ENCODE measurements at places on chromosomes 5 and 9. TPM values are rescaled to one million over a fixed set of nuclear protein-coding genes. Genes with fewer than 3 reads are reported as not detected.

GRCh38 chr5:172593721-172594235, 47.3 kb upstream of the NEURL1B start:
- no peaks in the 10 kb centered on the region for H3K36me3 ChIP-seq
- no peaks in the 10 kb centered on the region for H3K4me1 ChIP-seq
- peaks cover 13% of the 10 kb centered on the region for H3K27me3 ChIP-seq
- no peak for DNase-seq
- H3K4me3 ChIP-seq = no peak overlapping the region

DNA sequence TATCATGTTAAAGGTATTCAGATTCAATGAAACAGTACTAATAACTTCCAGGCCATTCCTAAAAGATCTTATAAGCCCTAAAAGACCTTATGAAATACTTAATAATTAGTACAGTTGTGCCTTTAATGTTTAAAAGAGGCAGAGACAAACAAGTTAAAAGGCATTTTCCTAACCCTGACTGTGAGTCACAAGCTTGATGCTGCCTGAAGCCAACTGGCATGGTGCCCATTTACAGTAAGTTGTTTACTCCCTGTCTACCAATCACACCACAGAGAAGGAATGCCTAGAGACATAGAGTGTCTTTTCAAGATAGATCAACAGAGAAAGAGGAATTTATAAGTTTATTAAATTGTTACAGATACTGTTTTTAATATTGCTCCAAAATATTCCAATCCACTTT, 47.8 kb downstream of the NR3C1 start:
- H3K4me1 ChIP-seq = peaks cover 41% of the 10 kb centered on the region
- DNase-seq = peak; percentile 76
- H3K27me3 ChIP-seq = no peaks in the 10 kb centered on the region
- no peaks in the 10 kb centered on the region for H3K36me3 ChIP-seq
- no peak overlapping the region for H3K4me3 ChIP-seq

DNA sequence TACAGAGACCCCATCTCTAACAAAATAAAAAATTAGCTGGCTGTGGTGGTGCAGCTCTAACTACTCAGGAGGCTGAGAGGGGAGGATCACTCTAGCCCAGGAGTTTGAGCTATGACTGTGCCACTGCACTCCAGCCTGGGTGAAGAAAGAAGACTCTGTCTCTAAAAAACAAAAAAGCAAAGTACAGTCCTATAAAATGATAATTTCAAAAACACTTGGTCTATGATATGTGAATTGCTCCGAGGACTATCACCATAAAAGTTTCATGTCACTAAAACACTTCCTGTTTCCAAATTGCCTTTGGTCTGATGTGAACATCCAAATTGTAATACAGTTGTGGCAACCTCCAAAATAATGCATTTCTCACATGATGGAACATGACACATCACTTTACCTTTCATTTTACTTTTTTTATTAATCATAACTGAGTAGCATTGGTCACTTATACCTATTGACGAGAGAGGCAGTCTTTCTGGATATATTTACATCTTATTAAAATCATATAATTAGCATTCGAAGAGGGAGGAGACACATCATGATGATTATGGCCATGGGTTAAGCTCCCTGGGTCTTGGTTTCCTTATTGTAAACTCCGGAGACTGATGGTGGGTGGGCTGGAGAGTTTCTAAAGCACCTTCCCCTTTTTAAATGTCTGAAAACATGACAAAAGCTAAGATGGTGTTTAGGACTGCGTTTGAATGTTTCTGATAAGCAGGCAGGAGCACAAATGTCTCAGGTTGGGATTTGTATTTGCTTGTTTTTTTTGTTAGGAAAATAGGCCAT, 25.8 kb upstream of the CD180 start:
- peaks cover 12% of the 10 kb centered on the region for H3K4me1 ChIP-seq
- no peaks in the 10 kb centered on the region for H3K27me3 ChIP-seq
- H3K27ac ChIP-seq = no peak overlapping the region
- H3K36me3 ChIP-seq = no peaks in the 10 kb centered on the region
- no peak for DNase-seq
- no peak overlapping the region for H3K4me3 ChIP-seq

- no peaks in the 10 kb centered on the region for H3K27me3 ChIP-seq
- H3K4me3 ChIP-seq = no peak overlapping the region
- DNase-seq = no peak
- no peaks in the 10 kb centered on the region for H3K4me1 ChIP-seq
- H3K36me3 ChIP-seq = no peaks in the 10 kb centered on the region
Observed at GRCh38 chr9:105828171-105828570, 133.8 kb downstream of the TMEM38B start.

DNA sequence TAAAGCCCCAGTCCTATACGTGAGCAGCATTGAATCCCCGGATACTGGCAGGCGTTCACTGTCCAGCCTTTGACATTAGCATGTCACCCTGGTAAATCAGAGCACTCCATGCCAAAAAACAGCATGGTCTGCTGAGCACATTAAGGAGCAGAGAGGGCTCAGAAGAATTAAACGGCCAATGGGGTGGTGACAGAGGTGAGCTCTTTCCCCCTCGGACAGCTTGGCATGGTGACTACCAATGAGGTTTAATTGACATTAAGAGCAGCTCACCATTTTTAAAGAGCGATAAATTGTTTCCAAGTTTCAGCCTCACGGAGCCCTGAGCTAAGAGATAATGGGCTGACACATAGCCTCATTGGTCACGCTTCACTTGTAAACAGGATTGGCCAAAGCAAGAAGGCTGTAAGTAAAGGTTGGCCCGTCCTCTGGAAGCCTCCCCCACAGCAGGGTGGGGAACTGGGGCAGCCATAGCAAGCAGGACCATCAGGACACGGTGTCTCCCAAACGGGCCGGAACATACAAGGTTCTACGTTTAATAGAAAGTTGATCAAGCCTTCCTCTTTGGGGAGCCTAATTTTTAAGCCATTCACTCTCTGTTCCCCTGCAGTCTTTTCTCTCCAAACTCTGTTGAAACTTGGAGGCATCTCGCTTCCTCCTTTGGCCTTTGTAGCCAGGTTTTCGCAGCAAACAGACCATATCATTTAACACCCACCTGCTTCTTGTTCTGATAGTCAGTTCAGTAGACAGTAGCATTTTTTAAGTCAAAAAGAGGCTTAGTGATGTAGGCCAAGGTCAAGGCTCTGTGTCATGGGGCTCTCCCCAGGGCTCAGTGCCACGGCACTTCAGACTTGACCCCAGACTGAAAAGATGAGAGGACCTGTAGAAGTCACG, 25.9 kb downstream of the QRFP start:
- H3K4me1 ChIP-seq = peaks cover 24% of the 10 kb centered on the region
- H3K36me3 ChIP-seq = peaks cover 74% of the 10 kb centered on the region
- no peak overlapping the region for H3K27ac ChIP-seq
- no peaks in the 10 kb centered on the region for H3K27me3 ChIP-seq

- H3K4me1 ChIP-seq = no peaks in the 10 kb centered on the region
- H3K36me3 ChIP-seq = no peaks in the 10 kb centered on the region
- no peak for DNase-seq
Observed at GRCh38 chr9:79884546-79884945, 312.8 kb downstream of the TLE4 start.

GRCh38 chr5:113256671-113257452, 177.9 kb downstream of the TSSK1B start:
- H3K36me3 ChIP-seq = no peaks in the 10 kb centered on the region
- DNase-seq = no peak
- no peaks in the 10 kb centered on the region for H3K27me3 ChIP-seq
- H3K4me1 ChIP-seq = no peaks in the 10 kb centered on the region
- no peak overlapping the region for H3K27ac ChIP-seq

DNA sequence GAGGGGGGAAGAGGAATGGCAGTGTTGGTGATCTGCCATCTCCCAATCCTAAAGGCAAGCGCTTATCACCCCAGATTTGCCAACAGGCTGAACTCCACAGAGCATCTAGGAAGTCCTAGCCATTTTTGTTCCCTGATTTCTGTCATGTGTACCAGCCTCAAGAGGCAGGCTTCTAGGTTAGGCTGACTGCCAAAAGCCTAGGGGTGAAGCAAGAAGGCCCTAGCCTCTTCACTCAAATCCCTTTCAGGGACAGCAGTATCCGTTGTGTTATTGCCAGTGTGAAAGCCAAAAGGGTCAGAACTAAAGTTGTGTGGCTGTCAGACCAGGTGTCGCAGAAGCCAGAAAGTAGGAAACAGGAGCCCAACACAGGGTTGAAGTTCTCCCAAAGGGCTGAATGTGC, 14.7 kb downstream of the IGIP start:
- no peaks in the 10 kb centered on the region for H3K36me3 ChIP-seq
- no peak overlapping the region for H3K4me3 ChIP-seq
- no peak overlapping the region for H3K27ac ChIP-seq

DNA sequence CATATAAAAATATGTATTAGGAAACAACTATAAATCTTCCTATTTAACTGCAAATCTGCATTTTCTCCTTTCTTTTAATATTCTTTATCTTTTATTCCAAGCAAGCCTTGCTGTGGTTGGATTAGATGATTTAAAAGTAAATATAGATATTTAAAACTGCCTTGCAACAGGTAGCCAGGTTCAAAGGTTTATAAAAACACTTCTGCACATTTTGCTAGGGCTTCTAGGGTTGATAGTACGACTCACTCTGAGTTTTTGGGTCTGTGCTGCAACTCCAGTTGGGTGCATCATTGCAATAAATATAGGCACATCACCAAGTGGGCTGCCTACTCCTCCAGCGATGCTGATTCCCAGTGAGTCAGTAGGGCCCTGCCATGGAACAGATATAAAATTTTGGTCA, 167.7 kb downstream of the MPDZ start:
- no peak overlapping the region for H3K27ac ChIP-seq
- H3K4me1 ChIP-seq = no peaks in the 10 kb centered on the region
- no peak for DNase-seq
- no peak overlapping the region for H3K4me3 ChIP-seq

GRCh38 chr5:128276537-128277216, 193.1 kb downstream of the SLC12A2 start:
- H3K36me3 ChIP-seq = no peaks in the 10 kb centered on the region
- H3K4me3 ChIP-seq = no peak overlapping the region
- no peaks in the 10 kb centered on the region for H3K4me1 ChIP-seq
- DNase-seq = no peak

- H3K4me1 ChIP-seq = no peaks in the 10 kb centered on the region
- H3K27ac ChIP-seq = no peak overlapping the region
- no peak for DNase-seq
- H3K27me3 ChIP-seq = no peaks in the 10 kb centered on the region
- H3K4me3 ChIP-seq = no peak overlapping the region
- no peaks in the 10 kb centered on the region for H3K36me3 ChIP-seq
Observed at GRCh38 chr5:111996574-111996973, 239.6 kb upstream of the NREP start.

DNA sequence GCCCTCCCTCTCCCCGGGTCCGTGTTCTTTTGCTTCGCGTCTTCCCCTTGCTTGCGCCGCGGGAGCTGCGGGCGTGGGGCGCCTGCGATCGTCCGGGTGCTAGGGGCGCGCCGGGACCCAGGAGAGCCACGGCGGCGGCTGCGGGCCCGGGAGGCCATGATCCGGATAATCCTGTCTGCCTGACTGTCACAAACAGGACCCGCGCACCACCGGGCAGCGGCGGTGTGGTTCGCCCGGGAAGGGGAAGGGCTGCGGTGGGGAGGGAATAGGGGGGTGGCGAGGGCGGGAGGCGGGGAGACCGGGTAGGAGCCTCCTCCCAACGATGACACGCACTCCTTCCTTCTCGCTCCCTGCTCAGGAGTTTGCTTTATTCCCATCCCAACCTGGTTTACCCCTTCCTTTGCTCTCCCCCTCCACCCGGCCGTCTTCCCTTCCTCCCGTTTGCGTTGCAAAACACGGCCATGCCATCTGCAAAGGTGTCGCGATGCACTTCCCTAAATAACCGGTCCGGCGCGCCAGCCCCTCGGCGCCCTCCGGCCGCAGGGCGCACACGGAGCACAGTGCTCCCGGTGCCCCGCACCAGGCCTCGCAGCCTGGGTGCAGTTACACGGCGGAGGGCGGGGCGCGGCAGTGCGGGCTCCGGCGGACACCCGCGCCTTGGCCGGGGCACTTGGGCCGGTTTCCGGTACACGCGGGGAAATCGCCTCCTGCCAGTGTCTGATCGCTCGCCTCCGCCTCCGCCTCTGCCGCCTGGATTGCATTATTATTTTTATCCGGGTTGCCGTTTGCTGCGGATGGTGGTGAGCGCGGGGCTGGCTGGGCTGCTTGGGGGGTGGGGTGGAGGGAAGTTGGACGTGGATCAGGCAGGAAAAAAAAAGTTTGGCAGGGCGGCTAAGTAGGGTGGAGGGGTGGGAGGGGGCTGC, 1.5 kb downstream of the SMARCA2 start:
- H3K36me3 ChIP-seq = no peaks in the 10 kb centered on the region
- no peaks in the 10 kb centered on the region for H3K27me3 ChIP-seq
- peak; percentile 45 for DNase-seq
- H3K27ac ChIP-seq = peak overlapping the region; percentile 67

GRCh38 chr9:121821326-121821725, 169.9 kb downstream of the DAB2IP start:
- H3K36me3 ChIP-seq = no peaks in the 10 kb centered on the region
- H3K4me1 ChIP-seq = peaks cover 4% of the 10 kb centered on the region
- DNase-seq = no peak

DNA sequence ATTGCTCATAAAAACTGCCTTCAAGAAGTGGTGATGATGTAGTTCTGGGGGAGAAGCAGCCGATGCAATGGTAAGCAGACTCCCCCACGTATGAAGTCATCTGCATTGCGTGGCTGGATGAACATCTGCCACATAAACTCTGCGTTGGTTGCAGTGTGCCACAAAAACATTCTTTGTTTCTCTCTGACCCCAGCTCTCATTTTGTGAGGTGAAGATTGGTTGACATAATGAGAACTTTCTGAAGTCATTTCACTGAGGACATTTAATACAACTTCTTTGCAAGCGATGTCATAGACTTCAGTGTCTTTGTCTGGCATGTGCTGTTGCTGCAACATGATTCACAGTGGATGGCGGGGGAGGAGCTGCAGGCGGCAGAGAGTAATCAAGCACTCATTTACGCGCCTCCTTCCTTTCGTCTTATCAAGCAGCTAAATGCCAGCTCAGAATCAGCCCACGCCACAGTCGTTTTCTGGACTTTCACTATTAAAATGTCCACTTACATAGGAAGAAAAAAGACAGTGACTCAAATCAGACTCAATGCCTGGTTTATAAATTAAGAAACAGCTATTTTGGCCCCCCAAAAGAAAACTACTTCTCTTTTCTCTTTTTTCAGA, 91.5 kb upstream of the NFIL3 start:
- no peaks in the 10 kb centered on the region for H3K4me1 ChIP-seq
- DNase-seq = no peak
- no peaks in the 10 kb centered on the region for H3K36me3 ChIP-seq
- no peak overlapping the region for H3K4me3 ChIP-seq

- H3K4me1 ChIP-seq = peaks cover 1% of the 10 kb centered on the region
- peaks cover 10% of the 10 kb centered on the region for H3K36me3 ChIP-seq
- H3K27ac ChIP-seq = no peak overlapping the region
- H3K27me3 ChIP-seq = no peaks in the 10 kb centered on the region
- no peak for DNase-seq
Observed at GRCh38 chr5:861442-862366, 10.9 kb upstream of the ZDHHC11 start.

CENPK gene
- total RNA-seq = 54.4 TPM

IDNK gene
- total RNA-seq = 6.3 TPM

TMEM215 gene
- total RNA-seq = not detected

ADRB2 gene
- not detected for total RNA-seq

RIGI gene
- total RNA-seq = 8.2 TPM

TMEM252 gene
- total RNA-seq = not detected
